Upper lobe of right lung (tissue), 1 donor: ENCODE measurements at places on chromosomes 3 and 15.

DNA sequence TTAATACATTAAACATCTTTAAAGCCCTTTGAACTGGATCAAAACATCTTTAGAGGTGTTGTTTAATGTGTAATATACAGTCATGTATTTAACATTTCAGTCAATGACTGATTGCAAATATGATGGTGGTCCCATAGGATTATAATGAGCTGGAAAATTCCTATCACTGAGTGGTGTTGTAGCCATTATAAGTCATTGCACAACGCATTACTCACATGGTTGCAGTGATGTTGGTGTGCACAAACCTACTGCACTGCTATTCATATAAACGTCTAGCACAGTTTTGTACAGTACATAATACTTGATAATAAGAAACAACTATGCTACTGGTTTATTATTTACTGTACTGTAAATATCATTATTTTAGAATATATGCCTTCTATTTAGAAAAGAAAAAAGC lies 75.6 kb downstream of the DTWD1 start:
- no peak for DNase-seq

GRCh38 chr3:43857361-43858293 lies 166.9 kb downstream of the ABHD5 start:
- no peak for DNase-seq

GRCh38 chr3:190055773-190056172 lies 64.9 kb downstream of the P3H2 start:
- DNase-seq: no peak

- DNase-seq: no peak
These were observed 67.9 kb upstream of the HEG1 start for GRCh38 chr3:125123451-125124305.

DNA sequence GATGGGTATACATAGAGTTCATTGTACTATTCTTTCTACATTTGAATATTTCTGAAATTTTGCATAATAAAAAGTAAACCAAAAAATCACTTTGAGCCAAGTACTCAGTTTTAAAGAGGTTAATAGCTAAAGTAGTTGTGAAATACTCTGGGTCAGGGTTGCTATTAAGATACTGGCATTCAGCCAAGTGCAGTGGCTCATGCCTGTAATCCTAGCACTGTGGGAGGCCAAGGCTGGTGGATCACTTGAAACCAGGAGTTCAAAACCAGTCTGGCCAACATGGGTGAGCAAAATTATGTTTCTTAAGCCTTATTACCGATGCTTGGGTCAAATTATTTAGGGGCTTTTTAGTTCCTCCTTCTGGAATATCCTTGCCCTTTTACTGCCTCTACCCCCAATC lies 122.0 kb upstream of the MELTF start:
- no peak for DNase-seq

- no peak for DNase-seq
These were observed 46.8 kb downstream of the PCCB start for GRCh38 chr3:136296960-136297359.

GRCh38 chr15:93664213-93664956 lies 567.0 kb upstream of the MCTP2 start:
- no peak for DNase-seq

DNA sequence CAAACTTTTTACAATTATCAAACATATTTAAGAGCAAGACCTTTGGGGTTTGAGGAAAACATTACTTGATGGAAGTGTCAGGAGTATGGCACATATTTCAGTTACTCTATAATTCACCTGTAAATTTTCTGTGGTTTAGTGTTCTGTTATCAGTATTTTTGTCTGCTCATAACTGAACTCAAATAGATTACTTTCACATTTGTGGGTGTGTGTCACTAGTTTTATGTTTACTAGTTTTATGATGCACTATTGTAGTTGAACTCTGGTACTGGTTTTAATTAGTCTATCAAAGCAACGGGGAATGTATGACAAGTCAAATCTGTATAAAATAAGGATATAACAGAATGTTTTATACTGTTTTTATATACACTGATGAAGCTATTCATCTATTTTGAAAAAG lies 27.2 kb downstream of the OXSM start:
- DNase-seq: no peak

GRCh38 chr3:60743631-60744164 lies 507.6 kb downstream of the FHIT start:
- DNase-seq: no peak

DNA sequence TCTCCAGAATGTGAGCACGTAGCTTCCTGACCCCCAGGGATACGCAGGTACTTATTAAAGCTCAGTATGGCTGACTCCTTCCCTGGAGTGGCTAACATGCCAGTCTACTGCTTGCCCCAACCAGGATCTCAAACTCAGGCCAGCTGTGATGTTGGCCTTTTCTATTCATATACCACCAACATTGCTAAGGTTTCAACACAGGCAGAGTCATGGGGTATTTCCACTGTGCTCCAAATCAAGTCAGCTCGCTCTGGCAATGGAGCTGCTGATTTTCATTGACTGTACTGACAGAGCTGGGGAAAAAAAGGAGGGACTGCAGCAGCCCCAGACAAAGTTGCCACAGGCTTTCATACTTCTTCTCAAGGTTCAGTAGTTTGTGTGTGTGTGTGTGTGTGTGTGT lies 87.0 kb downstream of the CFAP20DC start:
- DNase-seq: no peak

GRCh38 chr3:14242490-14243311 lies 64.1 kb downstream of the LSM3 start:
- no peak for DNase-seq

DNA sequence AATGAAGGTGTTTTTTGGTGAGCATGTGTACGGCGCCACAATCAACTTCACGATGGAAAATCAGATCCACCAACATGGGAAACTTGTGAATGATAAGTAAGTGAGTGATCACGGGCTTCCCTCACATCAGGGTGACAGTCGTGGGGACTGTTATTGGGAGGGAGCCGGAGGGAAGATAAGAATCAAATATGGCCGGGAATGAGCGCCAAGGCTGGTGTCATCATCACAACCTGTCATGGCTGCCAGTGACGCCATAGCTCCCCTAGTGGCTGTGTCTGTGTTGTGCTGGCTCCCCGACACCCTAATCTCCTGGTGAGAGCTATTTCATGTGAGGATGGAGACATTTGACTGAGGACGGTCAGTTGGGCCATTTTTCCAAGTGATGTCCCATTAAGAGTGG lies 168.5 kb downstream of the SV2B start:
- DNase-seq: no peak

DNA sequence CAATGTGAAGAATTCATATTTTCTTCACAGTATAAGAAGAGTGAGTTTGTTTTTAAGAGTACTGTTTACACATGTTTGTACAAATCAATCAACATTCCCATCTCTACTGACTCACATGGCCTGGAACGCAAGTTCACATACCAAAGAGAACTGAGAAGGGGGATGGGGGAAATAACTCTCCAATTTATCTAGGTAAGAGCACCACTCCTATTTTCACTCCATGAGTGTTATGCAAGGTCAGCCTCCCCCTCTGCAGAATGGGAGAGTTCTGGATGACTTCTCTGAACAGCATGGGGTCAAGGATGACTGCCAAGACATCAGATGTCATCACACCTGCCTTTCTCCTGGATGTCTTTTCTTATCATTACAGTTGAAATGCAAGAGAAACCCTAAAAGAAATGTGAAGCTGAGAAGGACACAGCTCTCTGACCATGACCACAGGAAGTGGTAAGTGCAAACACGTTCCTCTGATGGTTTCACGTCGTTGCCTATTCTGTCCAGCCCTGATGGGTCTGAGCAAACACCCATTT lies 95.2 kb downstream of the SEMA6D start:
- no peak for DNase-seq

DNA sequence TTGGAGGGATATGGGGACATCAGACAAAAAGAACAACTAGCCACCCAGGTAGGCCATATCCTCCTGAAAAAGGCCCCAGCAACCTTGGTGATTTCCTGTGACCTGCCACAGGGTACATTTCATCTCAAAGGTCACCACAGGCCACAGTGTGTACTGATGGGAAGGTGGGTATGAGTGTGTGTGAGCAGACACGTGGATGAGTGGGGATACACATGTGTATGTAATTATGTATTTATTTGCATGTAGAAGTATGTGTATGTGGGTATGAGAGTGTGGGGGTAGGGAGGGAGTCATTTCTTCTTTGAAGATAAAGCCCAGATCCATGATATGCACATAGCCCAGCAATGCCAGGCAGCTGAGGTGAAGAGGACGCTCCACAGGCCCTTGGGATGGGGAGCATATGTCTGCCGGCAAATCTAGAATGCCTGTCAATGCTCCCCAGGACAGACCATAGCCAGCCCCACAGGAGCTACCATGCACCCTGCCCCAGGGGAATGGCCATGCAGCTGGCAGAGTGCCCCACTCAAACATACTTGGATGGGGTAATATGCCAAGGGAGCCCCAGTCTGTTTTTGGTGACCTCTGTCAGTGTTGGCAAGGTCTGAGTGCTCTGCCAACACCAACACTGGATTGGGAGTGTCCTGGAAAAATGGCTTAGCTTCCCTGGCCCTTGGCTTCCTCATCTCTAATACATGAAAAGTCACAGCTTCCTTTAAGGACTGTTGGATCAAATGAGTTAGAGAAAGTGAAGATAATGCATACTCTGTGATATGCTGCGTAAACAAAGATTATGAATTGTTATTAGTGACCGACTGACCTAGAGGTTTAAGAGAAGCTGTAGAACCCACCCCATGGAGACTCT lies 42.4 kb downstream of the RAB6B start:
- DNase-seq: peak; percentile 22

DNA sequence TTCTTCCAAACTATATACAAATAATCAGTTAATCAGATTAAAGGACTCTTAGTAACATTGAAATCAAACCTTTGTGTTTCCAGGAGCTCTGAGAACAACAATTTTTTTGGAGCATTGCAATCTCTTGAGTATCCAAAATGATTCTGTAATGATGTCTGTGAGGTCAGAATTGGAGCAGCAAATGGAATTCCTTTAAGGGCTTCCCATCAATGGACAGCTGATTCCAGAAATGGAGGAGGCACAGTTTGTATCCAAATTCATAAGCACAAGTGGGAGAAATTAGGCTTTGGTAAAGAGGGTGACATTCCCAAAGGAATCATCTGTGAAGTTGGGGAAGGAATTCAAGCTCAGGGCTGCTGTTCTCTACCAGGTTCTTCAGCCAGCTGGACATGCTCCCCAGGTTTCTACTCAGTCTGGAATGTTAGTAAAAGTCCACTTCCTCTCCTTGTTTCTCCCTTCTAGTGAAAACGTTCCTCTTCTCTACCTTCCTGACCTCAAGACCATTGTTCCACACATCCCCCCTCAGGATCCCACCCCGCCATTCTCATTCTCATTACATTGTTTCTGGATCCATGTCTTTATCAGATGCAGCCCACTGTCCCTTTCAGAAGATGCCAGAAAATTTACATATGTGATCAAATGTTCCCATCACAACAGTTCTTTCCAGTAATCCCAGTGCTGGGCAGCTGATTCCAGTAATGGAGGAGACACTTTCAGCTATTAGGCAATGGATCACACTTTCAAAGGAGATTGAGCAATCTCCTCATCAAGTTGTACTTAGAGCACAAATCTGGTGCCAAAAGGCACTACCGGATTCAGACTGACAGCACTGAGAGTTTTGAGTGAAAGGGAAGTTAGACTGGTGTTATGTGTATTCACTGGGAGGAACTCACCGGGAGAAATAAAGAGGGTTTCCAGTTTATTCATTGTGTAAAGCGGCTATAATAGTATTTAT lies 391.3 kb upstream of the TPRG1 start:
- no peak for DNase-seq

DNA sequence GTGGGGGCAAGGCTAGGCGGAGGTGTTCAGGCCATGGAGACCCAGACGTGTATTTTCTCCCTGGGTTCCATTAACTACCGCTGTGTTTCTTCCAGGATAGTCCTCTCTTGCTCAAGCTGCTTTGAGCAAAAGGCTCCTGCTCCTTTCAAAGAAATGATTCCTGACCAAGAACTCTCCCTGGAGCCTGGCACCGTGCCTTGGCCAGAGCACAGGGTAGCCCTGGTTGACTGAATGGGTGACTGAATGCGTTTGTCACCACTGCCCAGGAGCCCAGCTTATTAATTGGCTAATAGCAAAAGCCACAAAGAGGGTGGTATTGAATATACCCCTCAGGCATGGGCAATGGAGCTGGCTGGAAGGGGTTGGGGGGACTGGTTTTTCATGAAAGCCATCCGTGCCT lies 13.9 kb downstream of the RASGRF1 start:
- peak; percentile 32 for DNase-seq

GRCh38 chr15:100205549-100206295 lies 136.1 kb downstream of the ADAMTS17 start:
- DNase-seq: no peak

GRCh38 chr3:184386047-184386806 lies 6.4 kb downstream of the CHRD start:
- no peak for DNase-seq

DNA sequence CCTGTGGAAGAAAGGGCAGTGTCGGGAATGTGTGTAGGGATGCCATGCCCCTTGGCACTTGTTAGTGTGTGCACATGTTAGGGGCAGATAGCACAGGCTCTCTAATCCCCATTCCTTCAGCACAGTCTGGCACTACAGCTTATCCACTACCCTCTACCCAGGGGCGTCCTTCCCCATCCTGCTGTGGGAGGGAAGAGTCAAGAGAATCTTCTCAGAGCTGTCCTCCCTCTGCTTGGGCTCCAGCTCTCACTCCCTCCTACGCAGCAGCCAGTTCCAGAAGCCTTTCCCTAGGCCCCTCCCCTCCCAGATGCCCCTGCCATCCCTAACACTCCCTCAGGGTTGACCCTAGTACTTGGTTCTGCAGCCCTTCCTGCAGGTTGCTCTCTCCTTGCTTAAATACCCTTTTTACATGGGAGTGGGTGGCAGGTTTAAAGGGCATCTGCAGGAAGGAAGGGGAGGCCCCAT lies 815 bp upstream of the GRM2 start:
- DNase-seq: peak; percentile 25

GRCh38 chr15:99955532-99955931 lies 222.3 kb upstream of the LYSMD4 start:
- no peak for DNase-seq

GRCh38 chr3:174125267-174125824 lies 727.8 kb downstream of the NLGN1 start:
- DNase-seq: no peak

- DNase-seq: no peak
These were observed 6.5 kb downstream of the PBRM1 start for GRCh38 chr3:52679199-52679538.

GRCh38 chr3:62416144-62416543 lies 42.8 kb upstream of the FEZF2 start:
- no peak for DNase-seq

GRCh38 chr15:39145854-39146625 lies 434.8 kb upstream of the THBS1 start:
- DNase-seq: no peak

DNA sequence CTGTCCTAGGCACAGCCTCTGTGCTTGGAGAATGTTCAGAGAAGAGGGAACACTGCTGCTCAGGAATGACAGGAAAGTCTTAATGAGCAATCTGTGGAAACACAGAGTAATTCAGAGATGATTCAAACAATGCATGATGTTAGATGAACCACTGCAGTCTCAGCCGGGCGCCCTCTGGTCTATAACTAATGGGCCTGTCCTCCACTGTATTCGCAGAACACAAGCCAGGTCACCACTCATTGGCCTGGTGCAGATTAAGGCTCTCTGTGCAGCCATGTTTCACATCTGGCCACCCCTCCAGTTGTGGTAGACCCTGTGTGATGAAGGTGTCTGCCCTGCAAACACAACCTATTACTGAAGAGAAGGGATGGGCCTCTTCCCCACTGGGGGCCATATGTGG lies 281.7 kb upstream of the ROPN1 start:
- DNase-seq: no peak
